ENCODE measurements at places on chromosomes 5 and 9. TPM values are rescaled to one million over a fixed set of nuclear protein-coding genes. Genes with fewer than 3 reads are reported as not detected.

KCNIP1 gene
- total RNA-seq, result not detected

KLF4 gene
- total RNA-seq, result 11.4 TPM

OLFM1 gene
- total RNA-seq, result 3.7 TPM

CSF1R gene
- total RNA-seq, result 0.15 TPM

C9 gene
- total RNA-seq, result not detected

PCDHB10 gene
- 0.56 TPM for total RNA-seq

LHX2 gene
- 0.56 TPM for total RNA-seq

HSD17B4 gene
- total RNA-seq, result 149 TPM

MYMK gene
- not detected for total RNA-seq

IFT74 gene
- 9.7 TPM for total RNA-seq

GNA14 gene
- 2.2 TPM for total RNA-seq

FOXD4L3 gene
- 0.34 TPM for total RNA-seq

C9orf43 gene
- total RNA-seq, result 0.24 TPM

PALM2AKAP2 gene
- total RNA-seq, result 9.4 TPM

SLC6A7 gene
- total RNA-seq, result not detected

LVRN gene
- total RNA-seq, result not detected

VCAN gene
- total RNA-seq, result 1,194 TPM

LOX gene
- total RNA-seq, result 151 TPM

BTNL8 gene
- total RNA-seq, result not detected

HTR4 gene
- total RNA-seq, result 0.44 TPM

PPP1R26 gene
- total RNA-seq, result 4.6 TPM

TMEFF1 gene
- 1.9 TPM for total RNA-seq

MARVELD2 gene
- total RNA-seq, result not detected

SPINK14 gene
- total RNA-seq, result not detected

INSL6 gene
- total RNA-seq, result not detected

MSX2 gene
- 7.0 TPM for total RNA-seq

HTR1A gene
- not detected for total RNA-seq

CPLANE1 gene
- 20.3 TPM for total RNA-seq

DNAJC18 gene
- 8.2 TPM for total RNA-seq

TLX3 gene
- not detected for total RNA-seq

DOCK8 gene
- total RNA-seq, result 0.25 TPM

PKN3 gene
- 1.2 TPM for total RNA-seq

NUP214 gene
- total RNA-seq, result 24.7 TPM

PCDHGC4 gene
- 26.8 TPM for total RNA-seq

DEPDC1B gene
- 0.94 TPM for total RNA-seq

CEP120 gene
- 10.2 TPM for total RNA-seq

IFNA16 gene
- not detected for total RNA-seq

FSTL4 gene
- not detected for total RNA-seq

TMEM232 gene
- total RNA-seq, result 1.0 TPM
